ENCODE measurements at places on chromosomes 3 and 15. TPM values are rescaled to one million over a fixed set of nuclear protein-coding genes. Genes with fewer than 3 reads are reported as not detected.

DNA sequence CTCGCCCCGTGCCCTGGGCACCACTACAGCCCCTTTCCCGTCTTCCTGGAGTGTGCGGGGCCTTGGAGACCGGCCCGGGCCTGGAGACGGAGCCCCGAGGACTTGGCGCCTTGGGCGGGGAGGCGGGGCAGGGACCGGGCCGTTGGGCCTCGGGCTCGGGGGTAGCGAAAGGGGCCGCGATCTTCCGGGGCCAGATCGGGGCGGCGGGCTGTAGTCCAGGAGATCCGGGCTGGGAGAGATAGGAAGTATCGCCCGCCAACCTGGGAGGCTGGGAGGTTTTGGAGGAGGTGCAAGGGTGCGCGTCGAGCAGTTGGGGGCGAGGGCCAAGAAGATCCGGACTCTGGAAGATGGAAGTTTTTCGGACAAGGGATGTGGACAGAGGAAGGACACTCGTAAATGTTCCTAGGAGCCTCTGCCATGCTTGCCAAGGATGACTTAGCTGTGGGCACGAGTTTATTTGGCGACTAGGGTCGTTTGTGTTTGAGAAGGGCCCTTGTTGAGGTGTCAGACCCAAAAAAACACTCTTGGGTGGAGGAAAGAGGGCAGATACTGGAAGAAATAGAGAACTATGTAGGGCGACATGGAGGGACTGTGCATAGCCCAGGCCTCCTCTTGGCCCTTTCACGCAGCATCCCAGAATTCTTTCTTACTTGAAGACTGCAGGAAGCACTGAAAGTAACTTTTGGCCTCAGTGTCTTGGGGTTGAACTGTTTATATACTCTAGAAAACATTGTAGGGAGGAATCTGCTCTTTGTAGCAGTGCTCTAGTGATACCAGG, 712 bp downstream of the RTF1 start:
- no peak for DNase-seq
- peak overlapping the region; percentile 87 for H3K27ac ChIP-seq
- H3K27me3 ChIP-seq: no peaks in the 10 kb centered on the region
- H3K4me3 ChIP-seq: peak overlapping the region; percentile 96
- H3K36me3 ChIP-seq: peaks cover 4% of the 10 kb centered on the region

DNA sequence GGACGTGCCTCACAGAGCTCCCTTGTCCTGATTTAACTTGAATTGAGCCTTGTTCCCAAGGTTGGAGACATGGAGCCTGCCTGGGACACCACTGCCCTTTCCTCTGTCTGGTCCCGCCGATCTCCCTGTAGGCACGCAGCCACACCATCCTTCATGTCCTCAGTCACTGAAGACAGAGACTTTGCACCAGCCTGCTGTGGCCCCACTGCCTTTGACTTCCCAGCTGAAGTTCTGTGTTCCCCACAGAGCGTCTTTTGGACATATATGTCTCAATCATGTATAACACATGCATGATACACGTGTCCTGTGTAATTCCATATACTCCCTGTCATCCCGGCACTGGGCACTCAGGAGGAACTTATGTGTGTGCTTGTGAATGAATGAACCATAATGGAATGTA, 23.6 kb downstream of the GABRA5 start:
- peaks cover 3% of the 10 kb centered on the region for H3K4me1 ChIP-seq
- H3K27me3 ChIP-seq: no peaks in the 10 kb centered on the region
- no peaks in the 10 kb centered on the region for H3K36me3 ChIP-seq
- H3K27ac ChIP-seq: no peak overlapping the region
- no peak for DNase-seq

GRCh38 chr3:111747490-111747889, 111.6 kb upstream of the PHLDB2 start:
- H3K4me3 ChIP-seq: no peak overlapping the region
- no peak for DNase-seq
- H3K27me3 ChIP-seq: no peaks in the 10 kb centered on the region
- no peaks in the 10 kb centered on the region for H3K4me1 ChIP-seq

The SPINK8 gene
- not detected for total RNA-seq

The THRB gene
- total RNA-seq: 0.26 TPM

The CCDC54 gene
- total RNA-seq: not detected

Measured in endodermal cell (in vitro differentiated cells).